ENCODE measurements at places on chromosomes 1 and 21.

DNA sequence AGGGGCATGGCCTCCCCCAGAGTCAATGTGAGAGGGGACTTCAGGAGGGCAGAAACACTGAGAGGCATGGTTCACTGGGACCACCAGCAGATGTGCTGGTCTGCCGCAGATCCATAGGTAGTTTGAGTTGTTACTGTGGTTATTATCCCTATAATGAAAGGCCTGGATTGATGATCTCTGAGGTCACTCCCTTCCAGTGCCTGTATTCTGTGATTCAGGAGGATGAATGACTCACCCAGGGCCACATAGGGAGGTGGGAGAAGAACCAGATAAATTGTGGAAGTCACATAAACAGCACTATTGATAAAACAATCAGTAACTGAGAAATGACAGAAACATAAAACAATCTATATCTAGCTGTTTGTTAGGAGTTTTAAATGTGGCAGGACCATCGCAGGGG, 22.7 kb upstream of the ACTL8 start:
- no peaks in the 10 kb centered on the region for H3K36me3 ChIP-seq
- H3K4me1 ChIP-seq: no peaks in the 10 kb centered on the region
- no peaks in the 10 kb centered on the region for H3K27me3 ChIP-seq
- no peak for DNase-seq

- no peaks in the 10 kb centered on the region for H3K36me3 ChIP-seq
- no peaks in the 10 kb centered on the region for H3K4me1 ChIP-seq
- H3K27ac ChIP-seq: peak overlapping the region; percentile 89
- peak overlapping the region; percentile 69 for H3K4me3 ChIP-seq
Observed at GRCh38 chr1:219174460-219175211, 958 bp downstream of the LYPLAL1 start.

- H3K27ac ChIP-seq: no peak overlapping the region
- H3K4me1 ChIP-seq: no peaks in the 10 kb centered on the region
- DNase-seq: no peak
Observed at GRCh38 chr1:231594123-231594522, 32.5 kb upstream of the DISC1 start.

- DNase-seq: no peak
- no peak overlapping the region for H3K4me3 ChIP-seq
- H3K36me3 ChIP-seq: no peaks in the 10 kb centered on the region
- no peaks in the 10 kb centered on the region for H3K27me3 ChIP-seq
Observed at GRCh38 chr1:185397183-185397582, 80.1 kb upstream of the IVNS1ABP start.

DNA sequence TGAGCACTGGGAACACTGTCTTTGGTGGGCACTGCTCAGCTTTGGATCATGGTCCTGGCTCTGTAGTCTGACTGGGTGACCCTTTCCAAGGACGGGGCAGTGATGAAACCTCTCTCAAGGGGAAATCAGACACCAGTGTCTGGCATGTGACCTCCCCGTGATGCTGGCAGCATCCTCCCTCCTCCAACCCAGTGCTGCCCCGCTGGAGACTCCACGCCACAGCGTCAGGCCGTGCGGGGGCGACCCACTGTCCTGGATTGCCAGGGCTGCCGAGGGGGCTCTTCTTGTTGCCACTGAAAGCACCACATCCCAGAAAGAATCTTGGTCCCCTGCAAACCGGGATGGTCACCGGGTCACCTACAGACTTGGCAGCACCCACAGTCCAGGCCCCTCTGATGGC, 146.4 kb upstream of the ARHGEF16 start:
- no peaks in the 10 kb centered on the region for H3K4me1 ChIP-seq
- DNase-seq: no peak
